ENCODE measurements at places on chromosomes 7 and 10. TPM values are rescaled to one million over a fixed set of nuclear protein-coding genes. Genes with fewer than 3 reads are reported as not detected.

DNA sequence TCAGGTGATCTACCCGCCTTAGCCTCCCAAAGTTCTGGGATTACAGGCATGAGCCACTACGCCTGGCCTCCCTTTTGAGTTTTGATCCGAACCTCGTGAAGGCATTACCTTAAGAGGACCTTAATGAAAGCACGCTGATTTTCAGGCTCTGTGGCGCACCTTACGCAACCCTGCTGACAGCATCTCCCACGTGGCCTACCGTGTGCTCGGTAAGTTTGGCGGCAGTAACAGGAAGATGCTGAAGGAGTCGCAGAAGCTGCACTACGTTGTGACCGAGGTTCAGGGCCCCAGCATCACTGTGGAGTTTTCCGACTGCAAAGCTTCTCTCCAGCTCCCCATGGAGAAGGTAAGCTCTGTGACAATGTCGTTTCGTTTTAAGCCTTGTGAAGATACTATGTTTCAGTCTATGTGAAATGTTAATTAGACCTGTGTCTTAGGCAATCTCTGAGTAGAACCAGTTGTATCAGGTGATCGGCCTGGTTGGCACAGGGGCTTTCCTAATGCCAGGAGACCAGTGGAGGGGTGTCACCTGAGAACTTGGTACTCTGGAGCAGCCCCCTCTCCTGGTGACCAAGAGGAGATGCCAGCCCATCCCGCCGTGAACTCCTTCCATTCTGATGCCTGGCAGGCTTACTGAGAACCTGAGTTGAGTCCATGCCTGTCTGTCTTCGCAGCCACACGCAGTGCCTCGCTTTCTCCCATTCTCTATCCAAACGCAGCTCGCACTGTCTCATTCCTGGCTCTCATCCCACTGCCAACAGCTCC is 43.5 kb downstream of the TRRAP start:
- no peak for DNase-seq

- DNase-seq, result no peak
Observed at GRCh38 chr7:94605031-94605430, 50.9 kb downstream of the SGCE start.

- no peak for DNase-seq
Observed at GRCh38 chr10:73044378-73045285, 52.0 kb downstream of the P4HA1 start.

SPDYE5 gene
- total RNA-seq, result not detected

- DNase-seq, result no peak
Observed at GRCh38 chr10:123645016-123645415, 21.1 kb upstream of the GPR26 start.

SYT15 gene
- total RNA-seq, result 1.0 TPM

TCERG1L gene
- total RNA-seq, result not detected

GRCh38 chr10:118471863-118472262 is 123.6 kb downstream of the PRLHR start:
- DNase-seq, result no peak

DNA sequence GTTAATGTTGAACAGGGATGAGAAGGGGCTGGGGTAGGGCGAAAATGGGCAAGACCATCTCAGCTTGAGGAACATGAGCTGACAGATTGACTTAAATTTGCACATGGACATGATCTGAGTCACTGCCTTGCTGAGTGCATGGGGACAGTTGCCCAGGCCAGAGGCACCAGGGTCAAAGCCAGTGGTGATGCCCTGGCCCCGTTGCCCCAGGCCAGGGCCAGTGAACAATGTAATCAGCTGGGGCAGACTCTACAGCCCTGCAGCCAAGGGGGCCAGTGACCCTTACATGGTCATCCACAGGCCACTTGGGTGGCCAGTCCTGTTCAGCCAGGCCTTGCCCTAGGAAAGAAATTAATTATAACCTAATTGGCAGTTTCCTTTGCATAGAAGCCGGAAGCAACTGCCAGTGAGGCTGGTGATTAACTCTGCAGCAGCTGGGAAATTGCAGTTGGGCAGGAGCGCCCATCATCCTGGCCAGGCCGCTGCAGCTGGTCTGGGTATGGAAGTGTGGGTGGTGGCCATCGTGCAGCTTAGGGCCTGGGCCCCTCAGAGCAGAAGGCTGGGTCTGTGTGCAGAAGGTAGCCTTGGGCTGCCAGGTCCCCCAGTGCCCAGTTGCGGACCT is 9.6 kb downstream of the RET start:
- DNase-seq, result no peak

DNA sequence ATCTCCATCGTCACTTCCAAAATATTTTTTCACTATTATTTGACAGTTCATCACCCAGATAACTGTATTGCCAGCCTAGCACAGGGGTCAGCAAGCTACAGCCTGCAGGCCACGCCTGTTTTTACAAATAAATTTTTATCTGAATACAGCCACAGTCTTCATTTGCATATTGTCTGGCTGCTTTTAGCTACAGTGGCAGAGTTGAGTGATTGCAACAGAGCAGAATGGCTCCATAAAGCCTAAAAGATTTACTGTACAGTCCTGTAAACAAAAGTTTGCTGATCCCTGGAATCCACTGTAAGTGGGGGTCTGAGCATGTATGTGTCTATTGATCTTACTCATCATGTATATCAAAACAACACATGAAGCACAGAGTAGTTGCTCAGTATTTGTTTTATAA is 45.9 kb upstream of the GNAI1 start:
- DNase-seq, result no peak

DNA sequence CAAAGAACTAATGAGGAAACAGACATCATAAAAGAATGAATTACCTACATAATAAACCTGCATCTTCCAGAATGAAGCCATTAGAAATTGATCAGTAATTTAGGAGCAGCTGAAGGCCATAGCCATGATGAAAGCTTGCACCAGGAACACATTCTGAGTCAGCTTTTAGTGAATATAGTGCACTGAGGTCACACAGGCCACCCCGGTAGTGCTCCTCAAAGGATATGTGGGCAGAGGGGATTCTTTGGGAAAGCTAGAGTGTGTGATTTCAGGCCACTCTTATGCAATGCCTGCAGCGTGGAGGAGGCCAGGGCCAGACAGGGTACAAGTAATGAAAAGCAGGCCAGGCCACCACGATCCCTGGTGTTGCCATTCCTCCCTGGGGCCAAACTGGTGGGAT is 451.9 kb downstream of the GRID1 start:
- no peak for DNase-seq

DNA sequence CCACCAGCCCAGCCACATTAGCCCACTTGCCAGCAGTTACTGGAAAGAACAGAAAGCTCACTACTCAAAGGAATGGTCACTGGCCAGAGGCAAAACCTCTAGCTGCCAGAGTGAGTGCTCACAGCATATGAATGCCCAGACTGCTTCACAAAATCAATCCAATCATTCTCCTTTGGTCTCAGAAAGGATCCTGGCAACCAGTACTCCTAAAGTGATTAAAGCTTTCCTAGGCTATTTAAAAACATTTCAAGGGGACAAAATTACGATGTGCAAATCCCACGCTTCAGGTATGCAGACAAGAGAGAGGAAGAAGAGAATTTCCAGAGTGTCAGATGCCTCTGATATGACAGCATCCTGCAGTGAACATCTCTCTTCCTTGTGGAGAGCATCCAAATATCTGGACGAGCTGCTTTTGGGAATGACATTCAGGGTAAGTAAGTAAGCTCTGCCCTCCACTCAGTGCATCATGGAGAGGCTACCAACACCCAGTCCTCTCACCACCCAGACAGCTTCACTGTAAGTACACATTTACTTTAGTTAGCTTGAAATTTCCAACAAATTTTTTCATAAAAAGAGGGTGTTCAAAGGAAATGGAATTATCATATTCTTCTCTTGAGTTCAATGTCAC is 25.1 kb downstream of the ICA1 start:
- DNase-seq, result no peak

- DNase-seq, result no peak
Observed at GRCh38 chr7:44131173-44132029, 8.1 kb upstream of the POLD2 start.

NKX1-2 gene
- not detected for total RNA-seq

DNA sequence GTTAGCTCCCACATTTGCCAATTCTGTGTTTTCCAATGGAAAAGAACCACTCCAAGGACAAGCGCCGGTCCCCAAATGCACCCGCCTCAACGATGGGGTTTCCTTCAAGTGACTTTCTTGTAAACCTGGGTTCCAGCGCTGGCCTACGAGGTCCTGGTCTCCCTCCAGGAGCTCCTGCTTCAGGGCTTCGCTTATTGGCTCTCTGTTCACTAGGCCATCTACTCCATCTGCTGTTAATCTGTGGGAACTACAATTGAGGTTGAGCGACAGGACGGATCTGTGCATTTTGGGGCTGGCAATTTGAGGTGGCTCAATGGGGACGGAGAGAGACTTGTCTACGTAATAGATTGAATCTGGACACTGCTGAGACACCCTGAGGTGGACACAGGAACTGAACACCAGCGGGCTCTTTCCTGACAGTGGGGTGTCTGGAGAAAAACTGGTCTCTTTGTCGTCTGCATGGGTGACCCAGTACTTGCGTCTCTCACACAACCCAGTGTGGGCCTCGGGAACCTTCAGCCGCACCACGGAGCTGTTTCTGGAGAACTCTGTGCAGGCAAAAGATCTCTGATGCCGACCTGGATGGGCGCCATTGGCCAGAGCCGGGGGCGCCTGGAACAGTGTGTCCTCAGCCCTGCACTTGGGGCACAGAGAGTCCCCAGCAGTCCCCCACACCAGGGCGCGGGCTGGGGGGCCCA is 115.9 kb upstream of the ADAM12 start:
- no peak for DNase-seq

NRG3 gene
- not detected for total RNA-seq

- no peak for DNase-seq
Observed at GRCh38 chr7:66790725-66791124, 50.2 kb downstream of the RABGEF1 start.

SLC29A3 gene
- total RNA-seq, result 3.4 TPM

GRCh38 chr10:133455611-133456031 is 1.9 kb downstream of the SCART1 start:
- DNase-seq, result no peak

DNA sequence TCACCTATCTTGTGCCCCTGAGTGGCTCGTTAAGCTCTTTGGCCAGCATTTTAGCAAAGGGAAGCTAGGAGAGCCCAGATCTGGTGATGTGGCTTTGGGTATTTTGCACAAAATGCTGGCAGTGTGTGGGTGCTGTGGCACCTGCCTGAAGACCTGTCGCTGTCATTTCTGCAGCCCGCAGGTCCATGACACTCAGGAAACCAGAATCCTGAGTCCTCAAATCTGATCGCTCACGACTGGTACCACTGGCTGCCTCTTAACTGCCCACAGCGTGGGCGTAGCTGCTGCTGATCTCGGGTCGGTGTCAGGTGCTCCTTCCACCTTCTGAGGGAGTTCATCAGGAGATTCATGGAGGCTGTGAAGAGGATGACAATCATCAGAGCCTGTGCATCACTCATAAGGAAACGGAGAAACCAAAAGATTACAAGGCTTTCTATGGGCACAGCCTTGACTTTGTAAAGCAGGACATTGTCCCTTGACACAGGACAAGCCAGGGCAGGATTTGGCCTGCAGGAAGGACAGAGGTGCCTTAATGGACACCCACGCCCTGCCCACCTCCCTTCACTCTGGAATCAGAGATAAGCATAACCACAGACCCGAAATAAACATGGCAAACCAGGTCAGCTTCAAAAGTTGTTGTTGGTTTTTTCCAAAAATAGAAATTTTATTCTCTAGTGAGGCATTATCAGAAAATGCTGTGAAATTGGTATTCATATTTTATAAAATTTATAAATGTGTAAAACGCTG is 71.0 kb upstream of the STK17A start:
- no peak for DNase-seq

- DNase-seq, result no peak
Observed at GRCh38 chr10:72204296-72204695, 11.5 kb upstream of the ANAPC16 start.

GRCh38 chr10:89242345-89242684 is 9.3 kb downstream of the LIPA start:
- no peak for DNase-seq

APBB1IP gene
- total RNA-seq, result 76.0 TPM

NME8 gene
- total RNA-seq, result not detected

DNA sequence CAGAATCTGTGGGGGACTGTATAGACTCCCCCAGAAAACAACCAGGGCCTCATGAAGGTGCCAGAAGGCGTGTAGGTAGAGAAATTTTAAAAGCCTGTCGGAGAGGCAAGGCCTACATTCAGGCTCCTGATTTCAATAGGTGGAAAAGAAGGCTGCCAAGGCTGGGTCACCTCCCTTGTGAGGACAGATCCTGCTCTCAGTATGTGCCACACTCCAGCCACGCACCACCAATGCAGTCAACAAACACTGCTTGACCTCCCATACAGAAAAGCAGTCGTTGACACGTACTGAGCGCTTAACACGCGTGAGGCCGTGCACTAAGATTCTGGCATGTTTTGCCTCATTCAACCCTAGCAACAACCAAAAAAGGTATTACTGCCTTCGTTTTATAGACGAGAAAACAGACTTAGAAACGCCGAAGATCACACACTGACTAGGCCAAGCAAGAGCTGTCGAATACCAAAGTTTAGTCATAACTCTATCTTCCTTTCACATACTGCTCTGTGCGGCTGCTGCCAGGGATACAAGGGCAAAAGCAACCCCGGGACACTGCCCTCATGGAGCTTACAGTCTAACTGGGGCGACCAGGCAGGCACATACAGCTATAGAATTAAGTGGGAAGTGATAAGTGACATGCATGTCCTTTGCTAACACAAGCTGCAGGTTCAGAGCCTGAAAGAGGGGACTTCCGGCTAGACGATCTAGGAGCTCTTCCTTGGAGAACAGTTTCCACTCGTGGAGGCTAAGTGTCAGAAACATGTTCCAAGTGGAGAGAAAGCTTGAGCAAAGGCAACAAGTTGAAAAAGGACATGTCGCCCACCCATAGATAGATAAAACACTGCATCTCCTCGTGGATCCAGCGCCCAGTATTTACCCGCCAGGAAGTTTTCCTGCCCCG is 797 bp upstream of the NKX2-3 start:
- no peak for DNase-seq

DNA sequence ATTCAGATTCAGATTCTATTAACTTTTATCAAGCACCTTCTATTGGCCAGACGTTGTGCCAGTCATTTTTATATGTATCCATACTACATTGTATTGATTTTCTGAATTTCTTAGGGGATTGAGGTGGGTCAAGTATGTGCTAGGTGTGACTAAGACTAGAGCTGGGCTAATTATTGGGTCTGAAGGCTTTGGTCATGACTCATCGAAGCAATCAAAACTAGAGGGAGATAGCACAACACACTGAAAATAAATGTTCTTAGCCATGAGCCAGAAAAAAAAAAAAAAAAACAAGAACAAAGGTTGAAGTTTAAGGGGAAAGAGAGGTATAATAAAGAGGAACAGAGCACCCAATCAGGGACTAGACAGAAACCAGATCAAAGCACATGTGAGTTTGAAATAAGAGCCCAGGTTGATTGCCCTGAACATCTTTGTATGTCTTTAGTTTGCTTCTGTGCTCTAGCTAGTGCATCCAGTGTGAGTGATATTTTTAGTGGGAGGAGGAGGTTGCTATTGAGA is 171.6 kb upstream of the FOXP2 start:
- DNase-seq, result no peak

DYNC1I1 gene
- not detected for total RNA-seq

CARD11 gene
- 178 TPM for total RNA-seq
